ENCODE measurements at places on chromosomes 1 and 21. TPM values are rescaled to one million over a fixed set of nuclear protein-coding genes. Genes with fewer than 3 reads are reported as not detected.

DNA sequence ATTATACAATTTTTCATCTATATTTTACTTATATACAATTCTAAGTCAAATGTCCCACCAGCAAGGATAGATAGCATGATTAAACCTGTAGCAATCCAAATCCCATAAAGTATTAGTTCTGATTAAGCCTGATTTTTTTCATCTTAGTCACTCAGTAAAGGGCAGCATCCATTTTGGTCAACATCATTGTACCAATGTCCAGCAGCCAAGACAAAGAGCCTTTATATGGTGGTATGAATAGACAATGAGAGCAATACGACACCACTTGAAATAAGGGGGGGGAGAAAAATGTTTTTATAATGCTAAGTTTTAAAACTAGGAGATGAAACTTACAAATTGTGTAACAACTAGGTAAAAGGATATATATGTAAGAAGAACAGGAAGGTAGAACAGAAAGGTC lies 7.4 kb downstream of the ZNF644 start:
- H3K27ac ChIP-seq: no peak overlapping the region
- H3K4me3 ChIP-seq: no peak overlapping the region
- no peaks in the 10 kb centered on the region for H3K27me3 ChIP-seq
- DNase-seq: no peak

RUSC1 gene
- total RNA-seq: 26.8 TPM

DNA sequence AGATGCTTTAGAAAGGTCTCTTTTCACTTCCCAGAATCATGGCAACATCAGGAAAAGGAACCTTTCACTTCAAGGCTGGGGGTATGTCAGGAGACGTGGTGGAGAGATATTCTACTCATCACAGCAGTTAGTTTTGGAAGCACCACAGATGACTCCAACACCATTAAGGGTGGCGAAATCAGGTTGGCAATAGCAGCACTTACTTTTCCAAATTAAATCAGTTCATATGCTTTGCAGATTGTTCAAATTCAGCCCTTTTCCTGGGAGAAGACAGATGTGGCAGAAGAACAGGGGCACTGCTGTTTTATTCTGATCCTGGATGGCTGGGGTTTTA lies 79.0 kb downstream of the RUNX1 start:
- peak overlapping the region; percentile 96 for H3K27ac ChIP-seq
- H3K27me3 ChIP-seq: peaks cover 5% of the 10 kb centered on the region
- H3K4me3 ChIP-seq: peak overlapping the region; percentile 88

GRCh38 chr1:70204600-70204999 lies 779 bp downstream of the LRRC40 start:
- H3K27me3 ChIP-seq: no peaks in the 10 kb centered on the region
- H3K4me3 ChIP-seq: peak overlapping the region; percentile 96
- peaks cover 13% of the 10 kb centered on the region for H3K36me3 ChIP-seq
- peak overlapping the region; percentile 99 for H3K27ac ChIP-seq
- no peak for DNase-seq
- H3K4me1 ChIP-seq: peaks cover 60% of the 10 kb centered on the region

GRCh38 chr1:74343216-74343615 lies 108.0 kb downstream of the TNNI3K start:
- H3K4me1 ChIP-seq: no peaks in the 10 kb centered on the region
- no peak overlapping the region for H3K27ac ChIP-seq
- no peak overlapping the region for H3K4me3 ChIP-seq
- H3K36me3 ChIP-seq: no peaks in the 10 kb centered on the region
- no peak for DNase-seq

GRCh38 chr1:165580931-165581871 lies 37.4 kb downstream of the LRRC52 start:
- no peaks in the 10 kb centered on the region for H3K4me1 ChIP-seq
- H3K27ac ChIP-seq: no peak overlapping the region
- no peak overlapping the region for H3K4me3 ChIP-seq
- H3K27me3 ChIP-seq: peaks cover 38% of the 10 kb centered on the region
- H3K36me3 ChIP-seq: no peaks in the 10 kb centered on the region

- no peak overlapping the region for H3K27ac ChIP-seq
- H3K36me3 ChIP-seq: no peaks in the 10 kb centered on the region
- no peak overlapping the region for H3K4me3 ChIP-seq
- no peak for DNase-seq
- no peaks in the 10 kb centered on the region for H3K4me1 ChIP-seq
- peaks cover 12% of the 10 kb centered on the region for H3K27me3 ChIP-seq
Observed at GRCh38 chr1:25204797-25205480, 27.4 kb downstream of the SYF2 start.

DNA sequence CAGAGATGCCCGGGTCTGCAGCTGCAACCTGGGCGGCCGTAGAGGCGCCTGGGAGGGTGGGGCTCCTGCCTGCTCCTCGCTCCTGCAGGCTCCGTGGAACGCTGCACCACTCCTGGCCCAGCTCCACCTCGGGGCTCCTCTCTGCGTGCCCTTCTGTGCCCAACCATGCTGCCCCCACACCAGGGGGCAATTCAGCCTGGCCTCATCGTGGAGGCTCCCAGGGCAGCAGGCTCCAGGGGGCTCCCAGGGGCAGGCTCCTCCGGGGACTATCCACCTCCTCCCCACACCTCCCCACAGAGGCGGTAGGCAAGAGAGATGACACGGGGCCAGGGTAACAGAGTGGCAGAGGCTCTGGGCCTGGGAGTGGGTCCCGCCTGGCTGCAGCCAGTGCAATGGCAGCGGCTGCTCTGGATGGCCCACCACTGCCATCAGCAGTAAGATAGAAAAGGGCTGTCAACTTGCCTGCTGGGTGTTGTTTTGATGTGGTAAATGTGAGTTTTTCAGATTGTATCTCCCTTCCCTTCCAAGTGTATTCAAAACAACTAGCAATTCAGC lies 22.4 kb upstream of the LRRC8C start:
- H3K4me3 ChIP-seq: peak overlapping the region; percentile 87
- no peaks in the 10 kb centered on the region for H3K27me3 ChIP-seq
- no peaks in the 10 kb centered on the region for H3K36me3 ChIP-seq
- H3K27ac ChIP-seq: peak overlapping the region; percentile 87
- peak; percentile 69 for DNase-seq

DNA sequence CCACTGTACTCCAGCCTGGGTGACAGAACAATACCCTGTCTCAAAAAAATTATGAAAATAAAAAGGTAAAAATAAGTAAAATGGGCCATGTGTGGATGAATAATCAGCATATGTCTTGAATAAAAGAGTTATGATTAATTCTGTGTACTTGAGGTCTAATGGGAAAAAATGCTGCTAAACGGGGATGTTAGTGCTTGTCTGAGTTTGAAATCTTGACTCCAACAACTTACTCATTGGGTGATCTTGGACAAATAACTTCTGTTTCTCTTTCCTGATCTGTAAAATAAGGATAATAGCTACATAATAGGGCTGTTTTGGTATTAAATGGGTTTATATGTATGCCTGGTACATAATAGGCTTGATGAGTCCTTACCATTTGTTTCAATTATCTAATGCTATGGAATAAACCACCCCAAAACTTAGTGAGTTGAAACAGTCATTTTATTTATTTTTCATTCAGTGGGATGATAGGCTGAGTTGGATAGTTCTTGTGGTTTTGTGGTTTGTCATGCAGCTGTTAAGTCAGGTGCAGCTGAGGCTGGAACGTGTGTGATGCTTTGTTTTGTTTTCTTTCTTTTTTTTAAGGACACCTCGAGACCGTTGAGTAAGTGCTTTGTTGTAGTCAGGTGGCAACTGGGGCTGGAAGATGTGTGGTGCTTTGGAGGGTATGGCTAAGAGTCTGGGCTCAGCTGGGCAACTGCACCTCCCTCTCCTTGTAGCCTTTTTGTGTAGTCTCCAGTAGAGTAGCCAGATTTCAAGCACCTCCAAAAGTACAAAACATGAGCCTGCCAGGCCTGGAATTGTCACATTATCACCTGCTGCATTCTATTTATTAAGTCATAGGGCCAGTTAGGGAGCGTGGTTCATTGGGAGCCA lies 4.9 kb downstream of the MDM4 start:
- H3K4me1 ChIP-seq: peaks cover 21% of the 10 kb centered on the region
- peak; percentile 58 for DNase-seq
- peaks cover 54% of the 10 kb centered on the region for H3K36me3 ChIP-seq
- H3K27me3 ChIP-seq: no peaks in the 10 kb centered on the region
- peak overlapping the region; percentile 93 for H3K27ac ChIP-seq
- H3K4me3 ChIP-seq: peak overlapping the region; percentile 53

DNA sequence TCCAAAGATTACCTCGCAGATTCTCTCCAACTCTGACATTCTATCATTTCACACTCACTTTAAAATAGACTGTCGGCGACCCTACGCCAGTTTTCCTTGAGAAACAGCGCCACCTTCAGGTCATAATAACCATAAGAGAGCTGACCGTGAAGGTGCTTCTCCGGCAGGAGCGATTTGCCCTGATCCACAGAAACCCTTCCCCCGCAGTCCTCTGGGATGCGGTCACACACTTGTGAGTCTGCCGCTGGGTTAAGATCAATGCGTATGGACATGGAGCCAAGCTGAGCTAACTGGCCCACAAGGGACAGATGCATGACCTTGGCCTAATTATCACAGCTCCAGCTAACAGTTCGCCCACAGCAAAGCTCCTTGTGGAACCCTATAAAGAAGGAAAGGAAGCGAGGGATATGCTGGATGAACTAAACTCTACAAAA lies 32.8 kb upstream of the IFNAR2 start:
- H3K4me3 ChIP-seq: no peak overlapping the region
- no peak overlapping the region for H3K27ac ChIP-seq
- no peaks in the 10 kb centered on the region for H3K36me3 ChIP-seq
- DNase-seq: peak; percentile 59
- peaks cover 10% of the 10 kb centered on the region for H3K4me1 ChIP-seq

CLEC20A gene
- not detected for total RNA-seq

CHD5 gene
- total RNA-seq: 0.31 TPM

- no peak overlapping the region for H3K4me3 ChIP-seq
- H3K27me3 ChIP-seq: no peaks in the 10 kb centered on the region
- DNase-seq: no peak
- H3K4me1 ChIP-seq: no peaks in the 10 kb centered on the region
- H3K27ac ChIP-seq: no peak overlapping the region
Observed at GRCh38 chr1:151629278-151629677, 17.4 kb downstream of the SNX27 start.

VWA1 gene
- total RNA-seq: 0.94 TPM

DNA sequence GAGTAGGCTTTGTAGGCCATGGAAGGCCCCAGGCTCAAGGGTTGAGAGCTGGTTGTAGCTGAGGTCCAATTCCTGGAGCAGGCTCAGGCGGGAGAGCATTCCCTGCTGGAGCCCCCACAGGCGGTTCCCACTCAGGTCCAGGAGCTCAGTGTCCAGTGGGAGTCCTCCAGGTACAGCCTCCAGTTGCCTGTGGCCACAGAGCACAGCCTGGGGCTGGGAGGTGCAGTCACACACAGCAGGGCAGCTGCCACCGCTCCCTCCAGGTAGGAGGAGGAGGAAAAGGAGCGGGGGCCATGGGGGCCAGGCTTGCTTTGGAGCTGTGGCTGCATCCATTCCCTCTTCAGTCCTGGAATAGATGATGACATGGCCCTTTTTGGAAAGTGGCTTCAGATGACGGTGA lies 2.8 kb downstream of the LINGO4 start:
- peaks cover 6% of the 10 kb centered on the region for H3K27me3 ChIP-seq
- no peak for DNase-seq
- H3K4me3 ChIP-seq: no peak overlapping the region
- peaks cover 7% of the 10 kb centered on the region for H3K4me1 ChIP-seq
- H3K27ac ChIP-seq: no peak overlapping the region

SGIP1 gene
- 0.31 TPM for total RNA-seq

GJA4 gene
- total RNA-seq: 0.17 TPM

DNA sequence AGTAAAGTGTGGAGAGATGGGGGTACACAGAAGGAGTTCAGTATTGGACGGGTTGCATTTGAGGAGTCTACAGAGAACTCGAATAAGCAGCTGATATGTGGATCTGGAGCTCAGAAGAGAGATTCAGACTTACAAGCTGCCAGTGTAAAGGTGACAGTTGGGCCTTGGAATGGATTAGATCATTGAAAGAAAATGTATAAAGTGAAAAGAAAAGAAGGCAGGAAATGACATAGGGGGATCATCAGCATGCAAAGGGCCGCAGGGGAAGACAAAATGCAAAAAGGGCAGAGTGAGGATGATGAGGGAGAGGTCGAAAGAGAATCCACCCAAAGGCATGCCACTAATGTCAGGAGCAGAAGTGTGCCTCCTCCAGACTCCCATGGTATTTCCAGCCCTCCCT lies 273.3 kb downstream of the TNR start:
- H3K36me3 ChIP-seq: no peaks in the 10 kb centered on the region
- no peak for DNase-seq
- H3K27ac ChIP-seq: no peak overlapping the region
- H3K27me3 ChIP-seq: peaks cover 57% of the 10 kb centered on the region

PPFIA4 gene
- total RNA-seq: 18.8 TPM

NUP210L gene
- 0.14 TPM for total RNA-seq

- H3K27me3 ChIP-seq: no peaks in the 10 kb centered on the region
- no peak overlapping the region for H3K4me3 ChIP-seq
- H3K4me1 ChIP-seq: peaks cover 15% of the 10 kb centered on the region
- H3K27ac ChIP-seq: no peak overlapping the region
- no peak for DNase-seq
Observed at GRCh38 chr1:225418059-225418458, 9.8 kb downstream of the LBR start.

DNA sequence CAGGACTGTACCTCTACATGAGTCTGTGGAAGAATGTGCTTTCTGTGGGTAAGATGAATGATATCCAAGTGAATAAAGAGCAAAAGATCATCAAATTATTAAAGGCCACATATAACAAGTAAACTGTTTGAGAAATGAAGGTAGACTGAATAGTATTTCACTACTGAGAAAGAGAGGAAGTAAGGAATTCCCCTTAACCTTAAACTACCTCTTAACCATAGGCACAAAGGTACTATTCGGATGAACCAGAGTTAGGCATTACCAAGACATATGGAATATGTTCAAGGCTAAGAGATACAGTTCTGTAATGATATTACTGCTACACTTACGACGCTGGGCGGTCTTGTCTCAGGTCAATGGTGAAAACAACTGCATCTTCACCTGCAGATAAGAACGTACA lies 25.5 kb downstream of the DCAF8 start:
- peaks cover 18% of the 10 kb centered on the region for H3K4me1 ChIP-seq
- no peak for DNase-seq
- peak overlapping the region; percentile 33 for H3K27ac ChIP-seq
- no peaks in the 10 kb centered on the region for H3K27me3 ChIP-seq
- peaks cover 8% of the 10 kb centered on the region for H3K36me3 ChIP-seq
- no peak overlapping the region for H3K4me3 ChIP-seq

CYB5RL gene
- 14.0 TPM for total RNA-seq

HPCA gene
- total RNA-seq: not detected

LENEP gene
- total RNA-seq: 0.65 TPM

- H3K36me3 ChIP-seq: no peaks in the 10 kb centered on the region
- H3K27ac ChIP-seq: no peak overlapping the region
- H3K4me1 ChIP-seq: no peaks in the 10 kb centered on the region
Observed at GRCh38 chr1:203148127-203148526, 20.6 kb downstream of the ADORA1 start.

- H3K27me3 ChIP-seq: no peaks in the 10 kb centered on the region
- no peak for DNase-seq
- peak overlapping the region; percentile 93 for H3K4me3 ChIP-seq
- H3K27ac ChIP-seq: no peak overlapping the region
Observed at GRCh38 chr1:151988405-151988923, 5.2 kb downstream of the S100A10 start.

CRABP2 gene
- 2.5 TPM for total RNA-seq

DNAI4 gene
- 3.1 TPM for total RNA-seq

S100B gene
- total RNA-seq: 0.72 TPM

GRCh38 chr1:157734321-157734720 lies 33.8 kb upstream of the FCRL3 start:
- no peaks in the 10 kb centered on the region for H3K36me3 ChIP-seq
- no peaks in the 10 kb centered on the region for H3K27me3 ChIP-seq
- no peak overlapping the region for H3K4me3 ChIP-seq
- H3K27ac ChIP-seq: no peak overlapping the region
- no peak for DNase-seq

SHE gene
- total RNA-seq: 0.19 TPM

- no peak for DNase-seq
- H3K36me3 ChIP-seq: peaks cover 6% of the 10 kb centered on the region
- H3K27ac ChIP-seq: no peak overlapping the region
- no peaks in the 10 kb centered on the region for H3K4me1 ChIP-seq
Observed at GRCh38 chr1:180278194-180278515, 48.1 kb downstream of the LHX4 start.

IQGAP3 gene
- 13.6 TPM for total RNA-seq
